Fibroblast of the aortic adventitia (primary cell): ENCODE measurements at places on chromosomes 1 and 21. TPM values are rescaled to one million over a fixed set of nuclear protein-coding genes. Genes with fewer than 3 reads are reported as not detected.

The NPHS2 gene
- total RNA-seq: not detected in 2 replicates

The ALG14 gene
- total RNA-seq: 1.2 and 2.4 TPM in 2 replicates

The FNDC10 gene
- total RNA-seq: 4.5 and 5.9 TPM in 2 replicates

The HSD3B1 gene
- total RNA-seq: not detected in 2 replicates

The CR1L gene
- not detected in 2 replicates for total RNA-seq

The C1QTNF12 gene
- total RNA-seq: 0.65 and 1.4 TPM in 2 replicates

The LCE2C gene
- total RNA-seq: not detected in 2 replicates

The EDN2 gene
- not detected in 2 replicates for total RNA-seq

The SLFNL1 gene
- 0.09 and 0.57 TPM in 2 replicates for total RNA-seq

The LEFTY2 gene
- total RNA-seq: 0.09 TPM in 1 of 2 replicates, not detected in the other

The SLC2A5 gene
- total RNA-seq: 0.90 and 1.1 TPM in 2 replicates

The GBP7 gene
- not detected in 2 replicates for total RNA-seq

The MAEL gene
- not detected in 2 replicates for total RNA-seq

The ZBTB8B gene
- under 0.01 TPM in 1 of 2 replicates, not detected in the other for total RNA-seq

The RGS1 gene
- total RNA-seq: not detected in 2 replicates

The SPATA21 gene
- total RNA-seq: not detected in 2 replicates

The PGLYRP3 gene
- not detected in 2 replicates for total RNA-seq
